Hypothalamus (tissue), 51 donors: ENCODE measurements at places on chromosomes 2 and 18.

GRCh38 chr2:33242845-33243244 lies 233.6 kb upstream of the RASGRP3 start:
- DNase-seq, result no peak

GRCh38 chr2:231280846-231281245 lies 82.4 kb downstream of the ARMC9 start:
- DNase-seq, result no peak

- DNase-seq, result no peak
Observed at GRCh38 chr2:159713631-159714246, 1.4 kb downstream of the MARCHF7 start.

- DNase-seq, result no peak
Observed at GRCh38 chr18:35055105-35055504, 13.9 kb downstream of the MAPRE2 start.

DNA sequence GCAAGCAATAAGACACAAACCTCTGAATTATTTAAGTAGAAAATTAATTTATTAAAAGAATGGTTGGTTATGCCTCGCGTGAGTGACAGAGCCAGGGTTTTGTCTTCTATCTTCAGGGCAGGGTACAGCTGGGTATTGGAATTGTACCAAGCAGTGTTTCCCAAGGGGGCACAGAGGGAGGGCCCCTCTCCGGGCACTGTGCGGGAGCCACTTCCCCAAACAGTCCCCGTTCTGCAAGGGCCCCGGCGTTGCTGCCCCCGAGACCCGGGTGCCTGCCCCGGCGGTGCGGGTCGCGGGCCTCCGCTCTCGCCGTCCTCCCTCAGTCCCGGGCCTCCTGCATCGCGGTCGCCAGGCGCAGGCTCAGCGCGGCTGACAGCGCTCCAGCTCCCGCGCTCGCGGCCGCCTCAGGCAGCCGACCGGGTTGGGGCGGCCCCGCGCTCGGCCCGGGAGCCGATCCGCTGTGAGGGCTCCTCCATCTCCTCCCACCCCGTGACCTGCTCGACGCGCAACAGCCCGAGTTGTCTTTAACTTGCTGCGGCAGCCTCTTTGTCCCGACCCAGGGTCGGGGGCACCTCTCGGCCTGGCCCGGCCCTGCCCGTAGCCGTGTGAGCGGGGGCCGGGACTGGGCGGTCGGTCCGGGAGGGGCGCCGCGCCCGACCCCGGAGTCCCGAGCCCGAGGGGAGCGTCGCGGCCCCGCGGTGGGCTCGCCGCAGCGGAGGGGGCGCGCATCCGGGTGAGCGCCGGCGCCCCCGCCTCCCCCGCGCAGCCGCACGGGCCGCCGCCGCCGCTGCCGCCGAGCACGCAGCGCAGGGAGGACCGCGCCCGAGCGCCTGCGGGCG lies 620 bp upstream of the GALNT1 start:
- DNase-seq, result peak; percentile 42

- DNase-seq, result peak; percentile 40
Observed at GRCh38 chr2:11004199-11004598, 92.5 kb downstream of the KCNF1 start.

GRCh38 chr2:231260442-231261208 lies 62.2 kb downstream of the ARMC9 start:
- DNase-seq, result no peak

- no peak for DNase-seq
Observed at GRCh38 chr18:76544511-76545345, 49.7 kb upstream of the ZNF516 start.

DNA sequence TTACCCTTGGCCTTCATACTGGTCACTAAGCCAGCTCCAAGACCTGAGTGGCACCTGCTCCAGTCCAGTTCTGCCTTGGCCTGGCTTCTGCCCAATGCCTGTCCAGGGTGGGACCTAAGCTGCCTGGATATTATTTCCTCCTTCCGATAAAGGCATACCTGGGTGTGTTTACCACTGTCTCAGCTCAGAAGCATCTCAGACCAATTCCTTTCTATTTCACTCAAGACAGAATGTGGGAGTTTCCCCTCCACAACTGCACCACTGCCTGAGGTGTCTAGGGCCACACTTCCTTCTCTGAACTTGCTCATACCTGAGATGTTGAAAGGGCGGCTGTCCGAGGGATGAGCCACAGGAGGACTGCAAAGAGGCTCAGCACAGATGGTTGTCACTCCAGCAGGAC lies 18.4 kb upstream of the CAB39 start:
- no peak for DNase-seq

DNA sequence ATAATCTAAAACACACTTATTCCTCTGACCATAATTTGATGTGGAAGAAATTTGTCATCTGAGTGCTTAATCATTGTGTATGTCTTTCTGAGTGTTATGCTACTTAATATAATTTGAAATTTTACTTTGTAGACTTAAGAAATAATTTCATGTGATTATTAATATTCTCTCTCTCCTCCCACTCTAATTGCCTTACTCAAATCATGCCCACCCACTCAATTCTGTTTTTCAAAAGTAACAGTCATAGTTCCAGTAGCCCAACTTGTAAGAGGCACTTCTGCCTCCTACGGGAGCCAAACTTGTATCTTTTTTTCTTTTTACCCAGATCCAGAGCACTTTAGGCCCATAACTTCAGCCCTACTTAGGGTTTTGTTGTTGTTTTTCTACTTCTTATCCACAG lies 18.5 kb upstream of the KYNU start:
- DNase-seq, result no peak

DNA sequence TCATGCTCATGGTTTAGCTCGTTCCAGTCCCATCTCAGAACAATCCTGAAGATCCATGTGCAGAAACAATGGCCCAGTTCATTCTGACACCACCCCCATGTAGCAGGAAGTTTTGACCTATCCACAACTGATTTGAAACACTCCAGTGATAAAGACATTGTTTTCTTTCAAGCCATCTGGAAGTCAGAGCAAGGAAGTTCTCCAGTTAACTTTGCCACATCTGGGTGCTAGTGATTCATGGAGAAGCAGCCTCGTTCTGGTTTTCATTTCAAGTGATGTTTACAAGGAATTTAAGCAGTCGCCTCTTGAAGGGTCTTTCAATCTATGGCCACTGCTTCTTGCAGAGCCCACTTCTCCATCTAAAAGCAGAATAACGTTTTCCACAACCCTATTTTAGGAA lies 36.6 kb upstream of the TWIST2 start:
- DNase-seq, result no peak

DNA sequence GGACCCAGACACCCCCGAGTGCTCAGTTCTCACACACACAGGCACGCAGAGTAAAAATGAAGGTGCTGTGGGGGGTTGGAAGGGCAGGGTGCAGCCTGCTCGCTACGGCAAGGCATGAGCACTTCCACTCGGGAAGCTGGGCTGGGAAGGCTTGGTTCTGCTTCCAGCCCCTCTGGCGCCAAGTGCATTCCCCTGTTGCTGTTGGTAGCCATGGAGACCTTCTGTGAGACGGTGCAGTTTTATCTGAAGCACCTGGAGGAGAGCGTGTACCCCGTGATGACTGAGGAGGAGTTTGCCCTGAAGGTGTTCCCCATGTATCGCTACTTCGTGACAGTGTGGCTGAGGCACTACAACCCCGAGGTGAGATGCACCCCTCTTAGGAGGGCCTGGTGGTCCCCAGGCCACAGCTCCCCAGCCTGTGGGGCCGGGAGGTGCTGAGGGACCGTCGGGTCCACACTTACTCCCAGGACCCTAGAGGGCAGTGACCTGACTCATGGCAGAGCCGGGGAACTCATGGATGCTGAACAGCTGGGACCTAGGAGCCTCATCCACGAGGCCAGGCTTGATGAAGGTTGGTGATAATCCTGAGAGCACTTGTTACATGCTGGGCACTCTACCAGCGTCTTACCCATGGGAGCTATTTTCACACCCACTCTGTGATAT lies 15.5 kb downstream of the MROH2A start:
- DNase-seq, result no peak

GRCh38 chr2:96961210-96961950 lies 25.0 kb downstream of the FAM178B start:
- DNase-seq, result no peak

DNA sequence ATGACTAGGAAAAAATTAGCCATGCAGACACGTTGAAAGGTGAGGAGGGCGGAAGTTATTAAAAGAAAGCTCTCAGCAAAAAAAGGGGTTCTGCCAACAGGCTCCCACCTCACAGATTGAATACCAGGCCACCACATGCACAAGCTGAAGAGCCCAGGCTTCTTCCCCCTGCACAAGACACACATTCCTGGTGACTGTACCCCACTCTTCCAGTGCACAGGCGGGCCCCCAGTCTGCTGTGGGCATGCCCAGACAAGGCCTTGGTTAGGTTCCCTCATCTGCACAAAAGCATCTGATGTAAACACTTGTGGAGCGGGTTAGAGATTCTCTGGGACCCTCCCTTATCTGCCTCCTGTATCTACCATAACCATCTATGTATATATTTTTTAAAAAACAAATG lies 81.7 kb downstream of the AGPS start:
- no peak for DNase-seq

- DNase-seq, result peak; percentile 25
Observed at GRCh38 chr2:101419096-101419663, 31.9 kb upstream of the CREG2 start.

GRCh38 chr2:138779406-138779780 lies 797 bp downstream of the NXPH2 start:
- no peak for DNase-seq

DNA sequence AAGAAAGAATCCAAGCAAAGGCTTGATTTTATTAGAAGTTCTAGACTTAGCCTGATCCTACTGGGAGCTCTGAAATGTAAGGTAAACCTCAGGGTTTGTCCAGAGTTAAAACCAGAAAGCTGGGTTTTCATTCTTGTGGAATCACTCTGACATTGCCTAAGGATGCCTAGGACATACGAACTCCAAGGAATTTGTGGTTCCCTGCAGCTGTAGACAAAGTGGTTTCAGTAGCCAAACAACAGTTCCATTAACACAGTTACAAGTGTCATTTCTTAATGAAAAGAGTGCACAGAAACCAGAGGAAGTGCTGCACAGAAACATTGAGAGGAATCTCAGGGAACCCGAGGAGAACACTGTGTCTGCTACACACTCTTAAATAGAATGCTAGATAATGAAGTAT lies 221.4 kb upstream of the ST6GAL2 start:
- no peak for DNase-seq

DNA sequence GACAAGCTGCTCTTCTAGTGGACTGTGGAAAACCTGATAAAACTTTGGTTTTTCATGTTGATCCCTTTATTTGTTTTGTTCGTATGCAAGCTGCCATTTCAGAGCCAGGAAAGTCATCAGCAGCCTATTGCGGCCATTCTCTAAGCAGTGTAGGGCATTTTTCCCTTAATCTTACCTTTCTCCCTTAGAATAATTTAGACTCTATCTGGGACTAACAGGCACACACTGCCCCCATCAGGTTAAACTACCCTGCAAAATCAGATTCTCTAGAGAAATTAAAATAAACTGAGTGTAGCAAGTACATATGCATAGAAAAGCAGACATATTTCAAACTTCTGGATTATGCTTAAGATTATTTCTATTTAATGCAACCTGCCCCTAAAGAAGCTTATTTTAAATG lies 347.5 kb downstream of the METTL4 start:
- DNase-seq, result no peak

GRCh38 chr18:3671176-3671575 lies 221.2 kb downstream of the TGIF1 start:
- no peak for DNase-seq

DNA sequence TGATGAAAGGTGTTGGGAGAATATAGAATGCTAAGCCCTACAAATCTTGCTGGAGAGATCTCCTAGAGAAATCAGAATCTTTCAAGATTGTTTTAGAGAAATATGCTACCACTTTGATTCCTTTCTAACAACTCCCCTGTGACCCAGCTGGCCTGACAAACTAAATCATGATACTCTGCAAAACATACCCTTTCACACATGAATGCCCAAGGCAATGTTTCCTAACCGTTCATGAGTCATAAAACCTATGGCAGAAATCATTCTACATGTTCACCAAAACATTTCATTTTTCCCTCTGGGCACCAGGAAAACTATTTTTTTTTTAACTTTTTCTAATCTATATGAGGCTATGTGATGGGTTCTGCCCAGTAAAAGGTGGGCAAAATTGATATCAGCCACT lies 77.8 kb upstream of the SETBP1 start:
- DNase-seq, result no peak

- no peak for DNase-seq
Observed at GRCh38 chr18:58316396-58317342, 272.6 kb downstream of the NEDD4L start.

GRCh38 chr2:1769703-1770422 lies 25.5 kb upstream of the PXDN start:
- peak; percentile 8 for DNase-seq
